ENCODE measurements at places on chromosomes 6 and 20.

DNA sequence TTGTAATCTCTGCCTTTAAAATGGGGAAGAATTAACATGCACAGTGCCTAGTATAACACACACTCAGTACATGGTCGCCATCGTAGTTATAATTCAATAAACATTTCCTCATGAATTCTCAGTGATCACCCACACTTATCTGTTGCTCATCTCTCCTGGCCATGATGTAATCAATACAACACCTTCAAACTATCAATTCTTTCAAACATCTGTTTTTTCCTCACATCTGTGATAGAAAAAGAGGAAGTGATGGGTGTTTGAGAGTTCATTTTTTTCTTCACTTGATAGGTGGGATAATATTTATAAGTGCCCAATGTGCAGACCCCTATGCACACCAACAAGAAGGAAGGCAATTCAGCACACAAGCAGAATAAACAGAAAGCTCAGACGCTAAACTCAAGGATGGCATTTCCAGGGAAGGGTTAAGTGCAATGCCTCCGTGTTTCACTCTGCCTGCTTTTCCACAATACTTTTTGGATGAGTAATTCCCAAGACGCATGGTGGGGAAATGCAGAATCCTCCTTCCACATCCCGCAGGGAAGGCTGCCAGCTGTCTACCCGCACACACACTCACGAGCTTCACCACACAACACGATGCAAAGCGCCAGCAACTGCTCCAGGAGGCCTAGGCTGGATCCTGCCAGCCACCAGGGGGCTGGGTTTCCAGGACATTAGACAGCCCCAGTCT, 100.3 kb downstream of the GMPR start:
- DNase-seq, result no peak

GRCh38 chr6:7882505-7883257, 27.9 kb downstream of the TXNDC5 start:
- DNase-seq, result no peak

DNA sequence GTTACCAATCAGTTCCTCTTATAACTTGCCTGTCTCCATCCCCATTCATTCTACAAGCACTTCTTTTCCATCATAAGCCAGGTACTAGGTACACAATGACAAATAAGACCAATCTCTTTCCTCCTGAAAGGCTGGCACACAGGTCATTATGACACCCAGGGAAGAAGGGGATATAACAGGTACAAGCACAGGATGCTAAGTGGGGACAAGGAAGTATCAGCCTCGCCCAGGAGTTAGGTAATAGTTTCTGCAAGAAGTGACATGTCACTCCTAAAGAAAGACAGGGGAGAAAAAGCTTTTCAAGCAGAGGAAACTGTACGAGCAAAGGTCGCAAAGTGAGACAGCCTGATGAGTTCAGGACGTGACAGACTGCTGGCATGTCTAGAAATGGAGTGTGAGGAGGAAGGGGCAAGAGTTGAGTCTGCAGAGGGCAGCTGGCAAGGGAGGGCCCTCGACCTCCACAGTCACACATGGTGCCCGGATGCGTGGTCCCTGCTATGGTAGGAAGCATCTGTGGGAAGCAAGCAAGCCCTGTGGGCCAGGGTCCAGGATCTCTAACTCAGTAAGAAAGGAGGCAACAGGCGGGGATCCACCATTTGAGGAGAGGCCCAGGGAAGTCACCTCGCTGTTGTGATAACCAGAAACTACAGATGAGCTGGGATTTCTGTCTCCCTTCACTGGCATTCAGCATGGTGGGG, 40.4 kb downstream of the GPLD1 start:
- DNase-seq, result no peak

DNA sequence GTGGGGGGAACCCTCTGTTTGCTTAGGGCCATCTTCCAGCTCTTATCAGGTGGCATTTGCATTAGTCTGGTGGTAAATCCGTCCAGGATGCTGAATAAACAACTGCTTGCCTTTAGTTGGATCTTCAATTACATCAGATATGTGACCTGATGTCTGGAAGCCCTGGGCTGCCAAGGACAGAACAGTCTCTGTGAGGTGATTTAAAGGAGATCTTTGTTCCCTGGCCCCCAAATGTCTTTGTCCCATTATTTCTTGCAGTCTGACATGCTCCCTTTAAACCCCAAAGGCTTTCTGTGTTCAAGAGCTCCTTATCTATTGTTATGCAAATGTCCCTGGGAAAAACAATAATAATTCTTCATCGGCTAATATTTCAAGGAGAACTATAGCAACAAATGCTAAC, 84.6 kb upstream of the SPTLC3 start:
- no peak for DNase-seq

- DNase-seq, result no peak
Measured at GRCh38 chr6:4975506-4975905, 28.3 kb downstream of the RPP40 start.

GRCh38 chr6:16519265-16520242, 241.7 kb downstream of the ATXN1 start:
- DNase-seq, result no peak

DNA sequence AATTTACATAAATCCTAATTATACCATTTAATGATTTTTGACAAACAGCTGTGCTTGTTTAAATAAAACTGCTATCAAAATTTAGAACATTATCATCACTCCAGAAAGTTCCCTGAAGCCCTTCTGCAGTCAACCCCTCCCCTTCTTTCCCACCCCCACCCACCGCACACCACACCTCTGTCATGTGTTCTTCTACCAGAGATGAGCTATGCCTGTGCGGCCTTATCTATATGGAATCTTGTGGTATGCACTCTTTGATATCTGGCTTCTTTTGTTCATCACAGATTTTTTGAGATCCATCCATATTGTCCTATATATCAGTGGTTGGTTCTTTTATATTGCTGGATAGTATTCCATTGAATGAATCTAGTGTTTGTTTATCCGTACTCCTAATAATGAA, 7.2 kb downstream of the MYLIP start:
- DNase-seq, result no peak

- no peak for DNase-seq
Measured at GRCh38 chr20:2793471-2793870, 7.0 kb downstream of the CPXM1 start.

DNA sequence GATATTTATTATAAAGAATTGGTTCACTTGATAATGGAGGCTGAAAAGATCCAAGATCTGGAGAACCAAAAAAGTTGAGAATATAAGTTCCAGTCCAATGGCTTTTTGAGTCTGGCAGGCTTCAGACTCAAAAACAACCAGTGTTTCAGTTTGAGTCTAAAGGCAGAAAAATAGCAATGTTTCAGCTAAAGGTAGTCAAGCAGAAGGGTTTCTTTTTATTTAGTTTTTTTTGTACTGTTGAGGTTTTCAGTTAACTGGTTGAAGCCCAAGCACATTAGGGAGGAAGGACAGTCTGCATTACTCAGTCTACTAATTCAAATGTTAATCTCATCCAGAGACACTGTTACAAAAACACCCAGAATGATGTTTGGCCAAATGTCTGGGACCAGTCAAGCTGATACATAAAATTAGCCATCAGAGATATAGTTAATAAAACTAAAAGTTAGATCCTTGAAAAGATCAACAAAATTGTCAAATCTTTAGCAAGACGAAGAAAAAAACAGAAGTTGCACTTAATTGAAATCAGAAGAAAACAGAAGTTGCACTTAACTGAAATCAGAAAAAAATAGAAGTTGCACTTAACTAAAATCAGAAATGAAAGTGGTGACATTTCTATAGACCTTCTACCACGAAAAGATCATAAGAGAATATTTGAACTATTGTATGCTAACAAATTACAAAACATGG, 980.3 kb upstream of the FLRT3 start:
- DNase-seq, result no peak

DNA sequence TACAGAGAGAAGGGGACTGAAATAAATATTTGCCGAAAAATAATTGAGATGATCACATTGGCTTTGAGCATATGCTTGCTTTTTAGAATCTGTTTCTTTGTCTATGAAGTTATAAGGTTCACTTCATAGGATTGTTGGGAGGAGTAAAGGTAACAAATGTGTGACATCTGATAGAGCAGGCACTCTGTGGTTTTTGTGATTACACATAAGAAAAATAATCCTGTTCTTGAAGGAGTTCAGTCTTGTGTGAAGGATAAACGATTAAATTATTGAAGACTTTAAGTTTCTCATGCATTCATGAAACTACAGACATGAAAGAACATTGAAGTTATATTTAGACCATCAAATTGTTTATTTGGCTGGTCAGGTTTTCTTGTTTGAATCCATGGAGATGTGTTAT, 45.0 kb downstream of the QKI start:
- no peak for DNase-seq

DNA sequence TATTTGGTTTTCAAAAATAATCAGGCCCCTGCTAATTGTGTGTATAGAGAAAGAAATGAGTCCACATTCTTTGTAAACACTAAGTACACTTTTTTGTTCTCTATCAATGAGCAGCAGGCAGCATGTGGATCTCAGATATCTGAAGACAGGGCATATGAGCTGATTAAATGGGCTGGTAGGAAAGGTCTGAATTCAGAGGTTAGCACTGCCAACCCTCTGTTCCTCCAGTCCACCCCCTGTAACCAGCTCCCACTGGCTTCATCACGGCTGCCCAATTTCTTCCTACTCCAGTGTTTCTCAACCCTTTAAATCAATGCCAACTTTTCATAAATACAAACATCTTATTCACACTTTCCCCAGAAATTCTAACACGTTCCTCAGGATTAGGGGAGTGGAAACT, 128.5 kb downstream of the TPBG start:
- DNase-seq, result no peak

- no peak for DNase-seq
Measured at GRCh38 chr6:16730738-16731477, 30.4 kb downstream of the ATXN1 start.

- DNase-seq, result no peak
Measured at GRCh38 chr6:163400509-163400908, 14.0 kb upstream of the QKI start.

- no peak for DNase-seq
Measured at GRCh38 chr6:71345476-71346333, 57.1 kb downstream of the OGFRL1 start.

- no peak for DNase-seq
Measured at GRCh38 chr6:80439721-80440470, 333.4 kb downstream of the BCKDHB start.

- DNase-seq, result no peak
Measured at GRCh38 chr6:138025528-138025978, 81.7 kb downstream of the PERP start.

- no peak for DNase-seq
Measured at GRCh38 chr6:116244284-116244683, 9.6 kb downstream of the TSPYL4 start.

DNA sequence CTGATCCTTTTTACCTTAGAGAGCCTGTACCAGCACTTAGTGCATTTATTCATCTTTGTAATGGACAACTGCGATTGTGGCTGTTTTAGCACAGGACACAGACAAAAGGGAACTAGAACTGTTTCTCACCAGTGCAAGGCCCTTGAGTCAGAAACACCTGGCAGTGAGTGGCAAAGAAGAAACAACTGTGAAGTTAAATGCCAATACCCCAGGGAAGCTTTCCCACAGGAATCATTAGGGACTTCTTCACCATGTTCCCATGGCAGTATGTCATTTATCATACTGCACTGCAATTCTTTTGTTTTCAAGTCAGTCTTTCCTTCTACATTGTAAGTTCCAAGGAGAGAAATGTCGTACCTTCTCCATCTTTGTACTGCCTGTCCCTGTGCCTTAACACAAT, 28.6 kb upstream of the CDYL start:
- DNase-seq, result no peak

- no peak for DNase-seq
Measured at GRCh38 chr6:7542065-7542873, 798 bp downstream of the DSP start.

DNA sequence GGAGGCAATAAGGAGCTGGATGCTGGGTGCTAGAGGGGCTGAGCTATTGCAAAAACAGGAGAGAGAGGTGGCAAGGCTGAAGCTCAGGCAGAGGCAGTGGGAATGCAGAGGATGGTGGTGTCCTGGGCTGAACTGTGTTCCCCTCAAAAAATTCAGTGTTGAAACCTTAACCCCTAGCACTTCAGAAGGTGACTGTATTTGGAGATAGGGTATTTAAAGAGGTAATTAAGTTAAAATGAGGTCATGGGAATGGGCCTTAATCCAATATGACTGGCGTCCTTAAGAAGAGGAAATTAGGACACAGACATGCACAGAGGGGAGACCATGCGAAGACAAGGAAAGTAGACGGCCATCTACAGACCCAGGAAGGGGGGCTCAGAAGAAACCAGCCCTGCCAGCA, 11.5 kb upstream of the MMP9 start:
- DNase-seq, result no peak

DNA sequence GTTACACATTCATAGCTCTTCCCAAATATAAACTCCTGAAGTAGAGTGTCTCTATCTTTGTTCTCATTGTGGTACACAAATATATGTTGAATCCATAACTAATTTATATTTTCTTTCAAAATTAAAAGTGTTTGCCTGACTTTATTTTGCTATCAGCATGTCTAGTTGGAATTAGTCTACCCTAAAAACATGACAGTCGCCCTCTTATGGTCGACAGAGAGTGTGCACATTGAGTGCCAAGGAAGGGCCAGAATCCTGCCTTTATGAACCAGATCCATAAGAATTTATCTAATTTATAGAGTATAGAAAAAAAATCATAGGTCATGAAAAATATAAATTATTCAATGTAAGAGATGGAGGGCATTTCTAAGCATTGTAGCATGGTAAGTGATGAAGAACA, 12.3 kb upstream of the DEFB112 start:
- no peak for DNase-seq

GRCh38 chr6:149935246-149935645, 6.6 kb upstream of the ULBP2 start:
- DNase-seq, result no peak

DNA sequence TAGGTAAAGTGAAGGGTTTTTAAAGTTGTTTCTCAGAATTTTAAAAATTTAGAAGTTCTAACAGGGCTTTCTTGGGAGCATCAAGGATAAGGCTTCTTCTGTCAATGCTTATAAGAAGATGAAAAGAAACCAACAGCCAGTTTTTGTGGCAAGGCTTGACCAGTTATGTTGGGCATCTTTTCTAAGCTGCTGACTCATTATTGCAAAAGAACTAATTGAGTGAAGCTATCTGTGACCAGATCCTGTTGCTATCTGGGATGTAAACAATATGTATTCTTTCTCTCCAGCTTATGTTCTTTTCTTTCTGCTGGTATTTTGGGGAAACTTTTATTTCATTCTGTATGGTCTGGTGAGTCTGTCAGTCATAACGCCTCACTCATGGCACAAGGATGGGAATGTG, 643.8 kb downstream of the HDGFL1 start:
- no peak for DNase-seq

DNA sequence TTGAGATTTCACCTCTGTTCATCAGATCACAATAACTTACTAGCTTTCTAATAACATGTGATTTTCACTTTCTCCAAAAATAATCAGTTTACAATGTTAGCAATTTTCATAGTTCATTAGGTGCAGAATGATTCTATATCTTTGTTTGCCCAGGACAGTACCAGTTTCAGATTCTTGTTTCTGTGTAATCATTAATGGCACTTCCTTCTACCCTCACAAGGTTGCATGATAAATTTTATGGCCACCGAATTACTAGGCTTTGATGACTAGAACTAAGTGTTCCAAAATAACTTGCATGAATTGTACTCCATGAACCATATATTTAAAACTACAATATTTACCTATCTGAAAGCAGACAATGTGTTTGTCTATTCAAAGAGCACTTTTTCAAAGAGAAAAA, 442.3 kb downstream of the EPHA7 start:
- no peak for DNase-seq

- DNase-seq, result no peak
Measured at GRCh38 chr6:11616200-11616611, 78.7 kb downstream of the TMEM170B start.

Data from activated T-helper 1 cell treated with anti-CD3 and anti-CD28 coated beads, Interleukin-2, amount 50 U/mL, for 16 hours (primary cell).